Psoas muscle (tissue), 8 donors: ENCODE measurements at places on chromosomes 2 and 18.

DNA sequence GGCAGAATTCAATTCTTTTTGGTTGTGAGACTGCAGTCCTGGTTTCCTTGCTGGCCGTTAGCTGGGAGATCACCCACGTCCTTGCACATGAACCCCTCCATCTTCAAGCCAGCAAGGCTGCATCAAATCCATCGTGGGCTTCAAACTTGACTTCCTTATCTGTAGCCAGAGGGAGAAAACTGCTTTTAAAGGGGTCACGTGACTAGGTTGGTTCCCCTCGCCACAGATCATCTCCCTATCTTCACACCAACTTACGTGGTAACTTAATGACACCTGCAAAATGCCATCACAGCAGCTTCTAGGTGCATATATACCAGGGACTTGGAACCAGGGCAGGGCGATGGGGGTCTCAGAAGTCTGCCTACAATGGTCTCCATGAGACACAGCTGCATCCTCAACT is 169.5 kb downstream of the MTCL1 start:
- no peaks in the 10 kb centered on the region for H3K36me3 ChIP-seq
- H3K4me1 ChIP-seq, result no peaks in the 10 kb centered on the region
- H3K27me3 ChIP-seq, result peaks cover 2% of the 10 kb centered on the region
- DNase-seq, result no peak
- no peak overlapping the region for H3K4me3 ChIP-seq

DNA sequence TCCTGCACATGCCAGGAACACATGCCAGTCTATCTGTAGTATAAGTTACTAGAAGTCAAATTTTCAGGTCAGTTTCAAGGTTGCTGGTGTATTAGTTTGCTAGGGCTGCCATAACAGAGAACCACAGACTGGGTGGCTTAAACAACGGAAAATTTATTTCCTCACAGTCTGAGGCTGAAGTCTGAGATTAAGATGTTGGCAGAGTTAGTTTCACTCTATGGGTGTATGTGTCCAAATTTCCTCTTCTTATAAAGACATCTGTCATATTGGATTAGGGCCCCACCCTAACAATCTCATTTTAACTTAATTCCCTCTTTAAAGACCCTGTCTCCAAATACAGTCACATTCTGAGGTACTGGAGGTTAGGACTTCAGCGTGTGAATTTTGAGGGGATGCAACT is 26.5 kb downstream of the B3GNT7 start:
- no peak overlapping the region for H3K27ac ChIP-seq
- H3K36me3 ChIP-seq, result no peaks in the 10 kb centered on the region
- no peak overlapping the region for H3K4me3 ChIP-seq
- DNase-seq, result no peak
- no peaks in the 10 kb centered on the region for H3K27me3 ChIP-seq

DNA sequence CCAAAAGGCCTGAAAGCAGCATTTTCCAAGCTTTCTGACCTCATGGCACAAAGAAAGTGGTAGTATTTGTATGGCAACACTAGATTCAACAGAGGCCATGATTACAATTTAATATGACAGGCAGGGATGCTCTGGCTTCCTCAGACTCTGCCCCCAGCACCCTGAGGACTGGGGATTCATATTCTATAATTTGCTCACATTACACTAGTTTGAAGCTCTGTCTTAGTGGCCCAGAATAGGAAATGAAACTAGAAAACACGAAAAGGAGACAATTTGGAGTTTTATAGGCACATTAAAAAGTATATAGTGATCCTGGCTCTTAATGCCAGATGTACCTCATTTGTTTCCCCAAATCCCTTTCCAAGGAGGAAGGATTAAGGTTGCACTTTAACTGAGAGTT is 173.0 kb upstream of the STK17B start:
- no peaks in the 10 kb centered on the region for H3K36me3 ChIP-seq
- no peaks in the 10 kb centered on the region for H3K4me1 ChIP-seq
- no peaks in the 10 kb centered on the region for H3K27me3 ChIP-seq
- DNase-seq, result no peak
- no peak overlapping the region for H3K27ac ChIP-seq

- H3K27me3 ChIP-seq, result no peaks in the 10 kb centered on the region
- H3K27ac ChIP-seq, result peak overlapping the region; percentile 96
- DNase-seq, result peak; percentile 56
- no peak overlapping the region for H3K4me3 ChIP-seq
- H3K4me1 ChIP-seq, result peaks cover 55% of the 10 kb centered on the region
- H3K36me3 ChIP-seq, result no peaks in the 10 kb centered on the region
Observed at GRCh38 chr2:239326831-239327535, 73.8 kb downstream of the HDAC4 start.

DNA sequence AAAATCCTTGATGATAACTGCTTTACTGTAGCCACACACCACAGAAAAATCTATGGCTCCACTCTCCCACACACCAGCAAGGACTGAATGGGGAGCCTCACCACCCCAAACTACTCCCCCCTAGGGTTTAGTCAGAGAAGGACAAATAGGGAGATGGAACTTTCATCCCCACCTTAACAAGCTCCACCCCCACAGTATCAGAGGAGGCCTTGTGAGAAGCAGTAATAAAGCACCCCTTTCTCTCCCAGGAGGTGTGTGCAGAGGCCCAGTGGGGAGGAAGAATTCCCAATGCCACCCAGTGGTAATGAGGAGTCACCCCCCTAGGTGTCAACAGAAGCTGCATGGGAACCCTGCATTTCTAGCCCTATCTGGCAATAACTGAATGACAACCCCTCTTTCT is 224.9 kb downstream of the TNS1 start:
- H3K36me3 ChIP-seq, result peaks cover 27% of the 10 kb centered on the region
- H3K4me3 ChIP-seq, result no peak overlapping the region
- no peaks in the 10 kb centered on the region for H3K4me1 ChIP-seq
- H3K27me3 ChIP-seq, result no peaks in the 10 kb centered on the region
- no peak for DNase-seq
- H3K27ac ChIP-seq, result no peak overlapping the region

DNA sequence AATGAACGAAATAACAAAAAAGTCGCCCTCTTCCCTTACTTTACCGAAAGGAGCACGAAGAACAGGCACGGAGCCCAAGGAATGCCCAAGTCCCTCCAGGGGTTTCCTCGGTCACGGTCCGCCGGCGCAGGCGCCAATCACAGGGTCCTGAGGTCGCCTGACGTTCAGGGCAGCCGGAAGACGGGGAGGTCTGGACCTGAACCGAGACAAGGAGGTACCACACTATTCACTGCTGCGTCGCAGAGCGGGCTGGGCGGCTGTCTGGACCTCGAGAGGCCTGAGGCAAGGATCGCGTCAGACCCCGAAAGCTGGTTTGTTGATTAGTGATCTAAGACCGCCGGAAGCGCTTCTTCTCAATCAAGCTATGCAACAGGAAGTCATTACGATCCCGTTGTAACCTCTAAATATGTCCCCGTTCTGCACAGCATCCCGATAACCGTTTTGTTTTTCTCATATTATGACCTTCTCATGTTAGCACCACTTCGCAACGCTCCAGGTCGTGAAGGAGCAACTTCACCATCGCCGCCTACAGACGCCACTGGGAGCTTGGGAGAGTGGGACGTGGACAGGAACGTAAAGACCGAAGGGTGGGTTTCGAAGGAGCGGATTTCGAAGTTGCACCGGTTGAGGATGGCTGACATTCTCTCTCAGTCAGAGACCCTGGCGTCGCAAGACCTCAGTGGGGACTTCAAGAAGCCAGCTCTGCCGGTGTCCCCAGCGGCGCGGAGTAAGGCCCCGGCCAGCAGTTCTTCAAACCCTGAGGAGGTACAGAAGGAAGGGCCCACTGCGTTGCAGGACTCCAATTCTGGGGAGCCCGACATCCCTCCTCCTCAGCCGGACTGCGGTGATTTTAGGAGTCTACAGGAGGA is at the start of the genes SLC4A1AP and SUPT7L:
SLC4A1AP (plus strand) TSS at position 605 of the 869 bp plus-strand sequence; CDS start at position 631, 26 bp downstream.
SUPT7L (minus strand) TSS at position 330 of the 869 bp plus-strand sequence. CDS start 1,422 bp downstream, outside the sequence.
- DNase-seq, result peak; percentile 78
- H3K4me1 ChIP-seq, result peaks cover 34% of the 10 kb centered on the region
- H3K36me3 ChIP-seq, result peaks cover 7% of the 10 kb centered on the region
- peak within 1 kb of the TSS; percentile 97 for H3K4me3 ChIP-seq
- peak within 1 kb of the TSS; percentile 89 for H3K27ac ChIP-seq

- no peaks in the 10 kb centered on the region for H3K4me1 ChIP-seq
- H3K36me3 ChIP-seq, result no peaks in the 10 kb centered on the region
- H3K27me3 ChIP-seq, result no peaks in the 10 kb centered on the region
- H3K27ac ChIP-seq, result no peak overlapping the region
Observed at GRCh38 chr2:215218587-215219577, 80.5 kb upstream of the ABCA12 start.

GRCh38 chr2:164803776-164804466 is 37.7 kb downstream of the COBLL1 start:
- H3K4me1 ChIP-seq, result no peaks in the 10 kb centered on the region
- H3K4me3 ChIP-seq, result no peak overlapping the region

GRCh38 chr2:60840880-60841279 is 40.5 kb upstream of the REL start:
- H3K27me3 ChIP-seq, result no peaks in the 10 kb centered on the region
- no peak for DNase-seq
- no peak overlapping the region for H3K4me3 ChIP-seq
- no peaks in the 10 kb centered on the region for H3K4me1 ChIP-seq

- H3K4me1 ChIP-seq, result no peaks in the 10 kb centered on the region
- DNase-seq, result no peak
- H3K27me3 ChIP-seq, result no peaks in the 10 kb centered on the region
- H3K36me3 ChIP-seq, result no peaks in the 10 kb centered on the region
Observed at GRCh38 chr18:51639541-51639940, 442.1 kb upstream of the MEX3C start.
